ENCODE measurements at places on chromosomes 11 and 22.
A peak's percentile ranks its signal among the peaks of the same experiment; 100 is the strongest.

DNA sequence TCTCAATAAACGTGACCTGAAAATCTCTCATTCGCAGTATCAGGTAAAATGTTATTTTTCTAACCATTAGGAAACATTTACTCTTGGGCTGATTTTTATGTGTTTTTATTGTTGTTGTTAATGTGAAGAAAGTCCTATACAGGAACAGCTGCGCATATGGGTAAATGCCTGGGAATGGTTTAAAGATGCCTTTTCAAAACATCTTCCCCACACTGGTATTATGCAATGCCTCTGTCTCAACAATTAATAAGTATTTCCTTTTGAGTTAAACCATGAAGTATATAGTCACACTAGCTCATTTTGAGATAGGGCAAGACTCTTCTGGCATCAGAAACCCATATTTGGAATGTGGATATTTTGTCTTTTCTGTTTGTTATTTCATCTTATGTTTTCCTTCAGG, 13.7 kb upstream of the LIN7C start:
- DNase-seq = no peak

- DNase-seq = no peak
These were observed 877.1 kb upstream of the CNTN5 start for GRCh38 chr11:98143661-98144060.

GRCh38 chr11:121838571-121838970, 277.4 kb downstream of the BLID start:
- no peak for DNase-seq

- no peak for DNase-seq
These were observed 36.4 kb downstream of the RTL6 start for GRCh38 chr22:44461614-44462013.

- no peak for DNase-seq
These were observed 94.1 kb upstream of the NNMT start for GRCh38 chr11:114202011-114202609.

DNA sequence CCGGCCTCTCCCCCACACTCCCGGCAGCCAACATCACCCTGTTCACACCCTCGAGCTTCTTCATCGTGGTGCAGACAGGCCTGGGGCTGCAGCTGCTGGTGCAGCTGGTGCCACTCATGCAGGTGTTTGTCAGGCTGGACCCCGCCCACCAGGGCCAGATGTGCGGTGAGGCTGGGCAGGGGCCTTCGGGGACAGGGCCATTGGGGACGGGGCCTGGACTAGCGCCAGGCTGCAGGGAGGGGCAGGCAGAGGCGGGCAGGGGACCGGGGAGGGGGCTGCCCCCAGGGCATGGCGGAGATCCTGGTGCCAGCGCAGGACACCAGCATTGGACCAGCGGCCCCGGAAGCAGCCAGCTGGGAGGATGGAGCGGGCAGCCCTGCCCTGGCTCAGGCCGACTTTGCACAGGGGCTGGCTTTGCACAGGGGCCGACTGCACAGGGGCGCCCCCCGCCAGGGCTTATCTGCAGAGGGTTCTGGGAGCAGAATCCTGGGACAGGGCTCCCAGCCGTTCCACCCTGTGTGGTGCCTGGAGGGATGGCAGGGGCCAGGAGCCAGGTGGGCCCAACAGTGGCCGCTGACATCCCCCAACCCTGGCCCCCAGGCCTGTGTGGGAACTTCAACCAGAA, 8.6 kb downstream of the MUC5B start:
- DNase-seq = peak; percentile 21

- no peak for DNase-seq
These were observed 25.8 kb upstream of the PPARA start for GRCh38 chr22:46124383-46125144.

GRCh38 chr22:16965560-16965959, 42.5 kb downstream of the GAB4 start:
- DNase-seq = no peak

DNA sequence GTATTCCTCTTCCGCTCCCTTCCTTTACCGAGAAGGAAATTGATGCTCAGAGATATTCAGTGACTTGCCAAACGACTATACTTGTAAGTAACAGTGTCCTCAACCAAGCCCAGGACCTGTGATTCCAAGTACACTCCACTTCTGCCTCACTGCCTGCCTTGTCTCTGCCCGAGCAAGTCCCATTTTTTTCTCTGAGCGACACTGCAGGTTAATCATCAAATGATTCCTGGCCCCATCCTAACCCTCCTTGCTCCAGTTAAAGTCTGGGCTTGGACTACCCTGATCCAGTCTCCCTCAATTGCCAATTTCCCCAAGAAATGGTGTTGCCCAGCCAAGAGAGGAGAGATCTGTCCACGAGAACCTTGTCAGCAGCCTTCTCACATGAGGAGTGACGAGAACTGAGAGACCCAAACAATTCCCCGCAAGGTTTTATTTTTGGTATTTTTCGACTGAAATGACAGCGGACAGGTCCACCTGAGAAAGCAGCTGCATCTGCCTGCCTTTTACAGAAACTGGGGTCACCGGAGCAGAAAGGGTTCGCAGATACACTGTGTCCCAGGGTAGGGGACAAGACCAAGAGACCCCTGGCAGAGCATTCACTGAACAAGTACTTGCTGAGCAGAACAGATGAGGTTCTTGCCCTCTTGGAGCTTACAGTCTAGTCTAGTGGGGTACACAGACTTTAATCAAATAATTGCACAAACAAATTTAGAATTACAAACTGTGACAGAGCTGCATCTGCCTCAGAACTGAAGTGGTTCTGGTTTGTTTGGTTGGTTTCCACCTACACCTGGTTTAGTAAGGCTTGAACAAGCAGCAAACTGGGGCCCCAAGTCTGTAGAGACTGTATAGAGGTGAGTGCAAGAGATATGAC, 11.4 kb downstream of the POU2AF1 start:
- no peak for DNase-seq

DNA sequence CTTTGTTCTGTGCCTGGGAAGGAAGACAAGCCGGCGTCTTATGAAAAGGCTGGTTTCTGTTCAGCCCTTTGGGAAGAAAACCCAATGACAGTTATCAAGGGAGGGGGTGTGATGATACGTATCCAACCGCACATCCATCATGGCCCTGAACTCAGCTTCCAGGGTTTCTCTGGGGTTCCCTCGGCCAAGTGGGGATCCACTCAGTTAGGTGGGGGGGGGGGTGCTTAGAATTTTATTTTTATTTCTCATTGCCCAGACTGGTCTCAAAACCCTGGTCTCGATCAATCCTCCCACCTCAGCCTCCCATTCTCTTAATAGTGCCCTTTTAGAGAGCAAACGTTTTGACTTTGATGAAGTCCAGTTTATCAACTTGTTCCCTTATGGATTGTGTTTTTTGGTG, 25.7 kb downstream of the KCNQ1 start:
- DNase-seq = no peak

DNA sequence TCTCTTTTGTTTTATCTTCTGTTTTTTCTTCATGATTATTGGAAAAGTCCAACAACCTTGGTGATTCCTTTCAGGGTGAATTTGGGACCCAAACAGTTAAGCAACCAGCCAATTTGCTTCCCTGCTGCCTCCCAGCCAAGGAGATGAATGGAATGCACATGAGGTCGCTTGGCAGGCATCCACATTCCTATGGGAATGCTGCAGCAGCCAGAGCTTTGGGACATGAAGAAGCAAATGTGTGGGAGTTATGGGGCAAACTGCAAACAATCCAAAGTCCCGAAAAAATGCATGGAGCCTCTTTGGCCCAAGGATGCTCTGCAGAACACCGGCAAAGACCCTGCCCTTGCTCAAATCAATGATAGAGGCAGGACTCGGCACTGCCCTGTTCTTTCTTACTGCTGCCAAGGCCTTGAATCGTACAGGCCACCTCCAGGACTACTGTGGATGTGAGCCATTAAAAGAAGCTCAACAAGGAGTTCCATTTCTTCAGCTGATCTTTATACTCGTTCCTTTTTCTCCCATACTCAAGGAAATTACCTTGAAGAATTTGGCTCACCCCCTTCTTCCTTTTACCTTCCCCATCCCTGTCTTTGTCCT, 117.3 kb upstream of the TEAD1 start:
- DNase-seq = peak; percentile 89

- DNase-seq = no peak
These were observed 56.4 kb downstream of the ARFGAP3 start for GRCh38 chr22:42800451-42801251.

DNA sequence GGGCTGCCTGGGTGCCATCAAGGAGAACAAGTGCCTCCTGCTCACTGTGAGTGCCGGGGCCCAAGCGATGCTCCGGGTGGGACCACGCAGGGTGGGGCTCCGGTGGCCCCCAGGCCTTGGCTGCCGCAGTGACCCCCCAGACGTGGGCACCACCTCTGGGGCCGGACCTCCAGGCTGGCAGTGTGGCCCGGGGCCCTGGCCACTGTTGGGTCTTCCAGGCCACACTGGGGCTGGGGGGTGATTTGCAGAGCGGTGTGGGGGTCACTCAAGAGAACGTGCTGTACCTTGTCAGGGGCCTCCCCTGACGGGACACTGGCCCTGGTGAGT, 20.0 kb downstream of the TSPAN4 start:
- no peak for DNase-seq

GRCh38 chr11:23063276-23063675, 203.0 kb upstream of the CCDC179 start:
- DNase-seq = no peak

- no peak for DNase-seq
These were observed 20.2 kb downstream of the NADSYN1 start for GRCh38 chr11:71472941-71473792.

- no peak for DNase-seq
These were observed 21.4 kb downstream of the CREB3L1 start for GRCh38 chr11:46298699-46299433.

GRCh38 chr11:36890121-36890679, 292.2 kb upstream of the RAG2 start:
- DNase-seq = no peak

- no peak for DNase-seq
These were observed 388.8 kb upstream of the B3GAT1 start for GRCh38 chr11:134800826-134801225.

- DNase-seq = no peak
These were observed 11.9 kb downstream of the CELF1 start for GRCh38 chr11:47541070-47541469.

- no peak for DNase-seq
These were observed 59.0 kb downstream of the SIK3 start for GRCh38 chr11:117039270-117039669.

GRCh38 chr11:12944889-12945288, 64.2 kb upstream of the RASSF10 start:
- DNase-seq = no peak

- peak; percentile 90 for DNase-seq
These were observed 78.8 kb upstream of the BID start for GRCh38 chr22:17853073-17853472.

- DNase-seq = no peak
These were observed 587.1 kb downstream of the SOX6 start for GRCh38 chr11:15769203-15769602.

- no peak for DNase-seq
These were observed 18.1 kb upstream of the NCAM1 start for GRCh38 chr11:112942966-112943643.

DNA sequence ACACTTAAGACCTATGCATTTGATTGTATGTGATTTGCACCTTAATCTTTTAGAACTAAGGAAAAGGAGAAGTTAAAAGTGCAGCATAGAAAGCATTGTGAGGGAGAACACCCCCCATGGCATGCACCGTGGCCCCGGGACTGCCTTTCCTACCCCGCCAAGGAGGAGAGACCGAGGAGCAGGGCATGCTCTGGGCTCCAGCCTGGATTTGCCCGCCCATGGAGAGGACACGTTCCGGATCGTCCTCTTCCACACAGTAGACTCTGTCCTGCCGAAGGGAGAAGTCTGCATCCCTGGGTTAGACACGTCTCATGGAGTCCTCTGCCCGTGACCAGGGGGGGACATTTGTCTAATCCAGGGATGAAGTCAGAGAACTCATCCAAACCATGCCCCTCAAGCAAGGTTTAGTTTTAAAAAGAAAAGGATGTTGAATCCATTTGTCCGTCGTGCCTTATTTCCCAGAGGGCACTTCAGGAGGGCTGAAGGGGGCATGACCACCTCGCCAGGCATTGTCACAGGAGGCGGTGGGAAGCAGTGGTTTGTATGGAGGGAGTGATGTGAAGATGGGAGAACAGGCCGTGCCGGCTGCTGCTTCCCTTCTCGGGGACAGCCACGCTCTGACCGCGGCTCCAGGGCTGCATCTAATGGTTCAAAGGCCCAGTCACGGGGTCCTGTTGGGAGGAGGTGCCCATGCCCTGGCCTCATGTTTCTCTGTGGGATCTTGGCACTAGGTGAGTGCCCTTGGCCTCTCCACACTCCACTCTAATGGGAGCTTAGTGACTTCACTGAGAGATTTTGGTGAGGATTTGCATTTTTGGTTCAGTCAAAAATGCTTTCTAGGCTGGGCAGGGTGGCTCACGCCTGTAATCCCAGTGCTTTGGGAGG, 66.2 kb upstream of the GAL start:
- DNase-seq = no peak

- DNase-seq = no peak
These were observed 30.3 kb downstream of the SGSM1 start for GRCh38 chr22:24836282-24836681.

- DNase-seq = no peak
These were observed 534.3 kb upstream of the ARHGAP42 start for GRCh38 chr11:100152766-100153165.

- DNase-seq = no peak
These were observed 575.6 kb downstream of the INSC start for GRCh38 chr11:15690320-15690719.

GRCh38 chr11:2382129-2382517, 5.0 kb downstream of the CD81 start:
- no peak for DNase-seq

DNA sequence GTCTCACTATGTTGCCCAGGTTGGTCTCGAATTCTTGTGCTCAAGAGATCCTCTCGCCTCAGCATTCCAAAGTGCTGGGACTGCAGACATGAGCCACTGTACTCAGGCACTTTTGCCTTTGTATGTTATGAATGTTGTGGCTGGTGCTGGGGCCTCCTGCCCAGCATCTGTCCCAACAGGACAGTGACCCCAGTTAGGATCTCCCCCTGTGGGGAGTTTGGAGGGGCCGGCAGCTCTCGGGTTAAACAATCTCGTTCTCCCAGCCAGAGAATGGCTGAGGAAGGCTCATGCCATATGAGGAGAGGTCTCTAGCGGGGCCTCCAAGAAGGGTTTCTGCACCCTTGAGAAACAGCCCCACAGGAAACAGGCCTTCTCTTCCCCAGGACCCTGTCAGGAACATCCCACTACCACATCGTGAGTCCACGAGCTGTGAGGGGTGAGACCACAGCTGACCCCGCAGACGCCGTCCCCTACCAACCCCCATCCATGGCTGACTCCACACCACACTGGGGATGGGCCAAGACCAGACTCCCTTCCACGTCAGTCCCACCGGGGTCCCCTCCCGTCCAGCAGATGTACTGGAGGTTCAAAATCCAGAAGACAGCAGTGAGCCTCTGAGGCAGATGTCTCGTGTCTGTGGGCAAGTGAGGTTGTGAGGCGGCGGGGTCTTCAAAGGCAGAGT, 54.1 kb downstream of the SHANK2 start:
- no peak for DNase-seq

GRCh38 chr22:27329131-27329850, 472.3 kb downstream of the MN1 start:
- DNase-seq = no peak

GRCh38 chr22:50610581-50610980, 10.0 kb downstream of the MAPK8IP2 start:
- DNase-seq = no peak

- no peak for DNase-seq
These were observed 5.4 kb downstream of the UFD1 start for GRCh38 chr22:19473578-19473977.

- no peak for DNase-seq
These were observed 15.5 kb upstream of the DEPDC7 start for GRCh38 chr11:33000181-33000580.

- DNase-seq = peak; percentile 54
These were observed 709.7 kb downstream of the NTM start for GRCh38 chr11:132080127-132080526.
